Fibroblast of lung (primary cell): ENCODE measurements at places on chromosomes 3 and 15.

DNA sequence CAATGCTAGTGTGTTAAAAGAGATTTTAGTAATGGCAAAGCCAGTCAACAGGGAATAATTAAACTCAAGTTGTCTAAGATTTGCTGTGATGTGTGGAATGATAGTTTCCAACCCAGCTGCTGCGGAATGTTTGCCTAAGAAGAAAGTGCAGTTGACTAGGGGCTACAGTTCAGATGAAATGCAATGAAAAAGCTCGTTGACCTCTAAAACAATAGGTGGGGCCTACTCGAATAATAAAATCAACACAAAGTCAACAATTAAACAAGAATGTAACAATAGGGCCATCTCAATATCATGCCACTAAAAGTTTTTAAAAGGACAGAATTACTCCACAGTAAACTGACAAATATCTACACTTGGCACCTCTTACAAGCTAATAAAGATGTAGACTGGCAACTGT is 484.2 kb downstream of the MECOM start:
- DNase-seq: no peak

- peak; percentile 50 for DNase-seq
Observed at GRCh38 chr15:99213187-99213811, 36.1 kb downstream of the TTC23 start.

DNA sequence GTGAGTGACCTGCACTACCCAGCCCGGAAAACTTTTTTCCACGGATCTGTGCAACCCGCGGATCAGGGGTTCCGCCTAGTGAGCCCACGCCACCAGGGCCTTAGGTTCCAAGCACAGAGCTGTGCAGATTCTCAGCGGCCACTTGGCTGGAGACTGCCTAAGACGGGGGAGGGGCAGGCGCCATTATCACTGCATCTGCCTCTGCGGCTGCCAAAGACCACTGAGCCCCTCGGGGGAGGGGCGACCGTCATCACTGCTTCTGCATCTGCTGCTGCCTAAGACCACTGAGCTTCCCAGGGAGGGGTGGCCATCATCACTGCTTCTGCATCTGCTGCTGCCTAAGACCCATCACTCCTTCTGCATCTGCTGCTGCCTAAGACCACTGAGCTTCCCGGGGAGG is 460.2 kb downstream of the OCA2 start:
- DNase-seq: no peak

- no peak for DNase-seq
Observed at GRCh38 chr3:420584-420983, 224.0 kb downstream of the CHL1 start.

GRCh38 chr3:11535243-11535960 is 108.3 kb downstream of the VGLL4 start:
- no peak for DNase-seq

- DNase-seq: no peak
Observed at GRCh38 chr15:96672629-96673028, 342.1 kb downstream of the NR2F2 start.

DNA sequence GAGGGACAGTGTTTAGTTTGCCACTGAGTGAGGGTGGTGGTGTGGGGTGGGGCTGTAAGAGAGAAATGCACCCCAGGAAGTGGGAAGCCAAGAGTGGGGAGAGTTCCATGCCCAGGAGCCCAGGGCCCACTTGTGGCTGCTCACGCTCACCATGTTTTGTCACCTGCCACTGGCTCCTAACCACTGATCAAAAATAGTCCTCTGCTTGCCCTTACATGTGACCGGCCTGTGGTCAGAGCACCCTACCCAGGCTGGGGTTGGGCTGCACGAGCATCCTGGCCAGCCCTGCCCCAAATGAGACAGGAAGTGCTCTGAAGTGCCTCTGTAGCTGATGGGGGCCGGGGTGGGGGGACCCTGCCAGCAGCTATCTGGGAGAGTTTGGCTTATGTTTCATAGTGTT is 216.3 kb downstream of the RPLP1 start:
- no peak for DNase-seq
